Right kidney (tissue), 9 donors: ENCODE measurements at places on chromosomes 6 and 20.

DNA sequence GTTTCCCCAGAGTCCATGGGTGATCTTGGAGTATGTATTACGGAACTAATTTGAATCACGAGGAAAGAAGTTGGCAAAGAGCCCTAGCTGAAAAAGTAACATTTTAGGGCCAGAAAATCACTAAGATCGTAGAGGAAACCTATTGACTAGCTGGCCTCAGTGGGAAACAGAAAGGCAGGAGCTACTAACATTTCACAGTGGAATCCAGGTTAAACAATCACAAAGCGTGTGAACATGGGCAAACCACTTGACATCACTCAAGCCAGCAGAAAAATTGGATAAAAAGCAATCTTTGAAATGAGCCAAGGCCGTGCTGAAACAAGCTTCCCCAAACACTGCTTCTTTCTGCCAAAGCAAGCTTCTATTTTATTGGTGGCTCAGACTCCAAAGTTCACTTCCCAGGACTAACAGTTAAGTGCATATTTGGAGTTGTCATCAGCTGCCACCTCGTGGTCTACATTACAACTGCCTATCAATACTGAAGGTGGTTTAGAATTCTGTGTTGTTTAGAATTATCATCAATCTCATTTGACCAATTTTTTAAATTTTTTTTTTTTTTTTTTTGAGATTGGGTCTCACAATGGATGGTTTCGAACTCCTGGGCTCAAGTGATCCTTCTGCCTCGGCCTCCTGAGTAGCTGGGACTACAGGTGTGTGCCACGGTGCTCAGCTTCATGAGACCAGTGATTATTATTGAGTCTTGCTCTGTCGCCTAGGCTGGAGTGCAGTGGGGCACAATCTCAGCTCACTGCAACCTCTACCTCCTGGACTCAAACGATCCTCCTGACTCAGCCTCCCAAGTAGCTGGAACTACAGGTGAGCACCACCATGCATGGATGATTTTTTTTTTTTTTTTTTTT, 10.6 kb downstream of the RPS10 start:
- no peak for DNase-seq

DNA sequence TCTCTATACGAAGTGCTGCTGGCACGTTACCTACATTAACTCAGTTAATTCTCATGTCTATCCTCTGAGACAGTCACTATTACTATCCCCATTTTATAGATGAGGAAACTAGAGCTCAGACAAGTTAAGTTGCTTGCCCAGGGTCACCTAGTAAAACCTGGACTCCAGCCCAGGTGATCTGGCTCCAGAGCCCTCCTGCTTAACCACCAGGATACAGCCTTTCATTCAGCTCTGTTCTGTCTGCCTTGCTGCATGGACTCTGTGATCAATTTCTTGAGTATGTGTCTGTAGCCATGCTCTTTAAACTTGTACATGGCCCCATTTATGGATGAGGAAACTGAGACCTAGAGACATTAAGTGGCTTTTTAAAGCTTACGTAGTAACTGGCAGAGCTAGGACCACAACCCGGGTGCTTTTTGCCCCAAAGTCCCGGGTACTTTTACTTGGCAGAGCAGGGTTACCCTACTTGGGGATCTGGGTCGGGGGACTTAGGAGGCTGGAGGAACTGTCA, 4.7 kb downstream of the CDKN1A start:
- DNase-seq = no peak

DNA sequence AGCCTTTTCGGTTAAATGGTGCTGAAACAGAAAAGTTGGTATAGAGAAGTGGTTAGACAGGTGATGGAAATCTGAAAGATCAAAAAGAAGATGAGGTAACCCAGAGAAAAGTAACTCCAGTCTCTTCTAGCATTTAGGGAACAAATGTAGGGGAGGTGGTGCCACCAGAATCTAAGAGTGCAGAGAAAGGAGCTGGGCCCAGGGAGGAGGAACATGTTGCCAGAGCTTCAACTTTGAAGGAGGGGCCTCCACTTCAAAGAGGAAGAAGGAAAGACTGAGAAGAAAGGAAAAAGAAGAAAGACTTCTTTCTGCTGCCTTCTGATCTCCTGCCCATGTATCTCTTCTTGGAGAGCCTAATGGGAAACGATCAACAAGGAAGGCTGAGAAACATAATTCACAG, 23.5 kb upstream of the ATRN start:
- DNase-seq = no peak

GRCh38 chr6:11692451-11693376, 85.9 kb downstream of the ADTRP start:
- DNase-seq = no peak

- DNase-seq = no peak
Observed at GRCh38 chr6:42158631-42159030, 14.5 kb upstream of the GUCA1A start.

GRCh38 chr6:125546841-125547251, 202.6 kb upstream of the HEY2 start:
- no peak for DNase-seq

DNA sequence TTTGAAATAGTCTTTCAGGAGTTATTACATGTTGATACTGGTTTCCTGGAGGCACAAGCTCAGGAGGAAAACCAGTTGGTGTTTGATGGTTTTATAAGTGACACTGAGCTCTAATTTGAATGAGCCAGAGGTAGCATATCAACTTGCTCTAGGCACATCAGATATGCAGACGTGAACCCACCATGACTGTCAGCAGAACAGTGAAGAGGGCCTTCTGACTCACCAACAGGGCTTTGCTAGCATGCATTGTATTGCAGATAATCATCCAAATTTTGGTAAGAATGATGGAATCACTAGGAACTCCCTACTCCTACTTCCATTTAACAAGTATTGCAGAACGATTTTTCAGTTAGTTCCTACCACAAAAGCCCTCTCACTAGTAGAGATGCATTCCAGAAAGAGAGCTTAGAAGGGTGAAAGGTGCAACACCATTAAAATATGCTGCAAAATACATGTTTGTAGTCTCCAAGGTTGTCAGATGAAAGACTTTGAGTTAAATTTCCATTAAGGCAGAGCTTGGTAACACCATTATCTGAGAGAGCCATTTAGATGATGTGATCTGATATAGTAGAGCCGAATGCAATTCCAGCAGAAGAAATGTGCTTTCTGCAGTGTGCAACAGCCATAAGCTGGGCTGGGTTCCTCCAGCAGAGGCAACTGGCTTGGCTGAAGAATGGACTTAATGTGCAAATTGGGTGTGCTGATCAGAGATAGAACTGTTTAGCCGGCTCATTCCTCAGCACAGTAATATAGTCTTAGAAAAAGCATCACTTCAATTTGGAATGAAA, 968.7 kb upstream of the ADGRB3 start:
- DNase-seq = no peak
